ELR (cell line): ENCODE measurements at places on chromosomes 4 and X.

DNA sequence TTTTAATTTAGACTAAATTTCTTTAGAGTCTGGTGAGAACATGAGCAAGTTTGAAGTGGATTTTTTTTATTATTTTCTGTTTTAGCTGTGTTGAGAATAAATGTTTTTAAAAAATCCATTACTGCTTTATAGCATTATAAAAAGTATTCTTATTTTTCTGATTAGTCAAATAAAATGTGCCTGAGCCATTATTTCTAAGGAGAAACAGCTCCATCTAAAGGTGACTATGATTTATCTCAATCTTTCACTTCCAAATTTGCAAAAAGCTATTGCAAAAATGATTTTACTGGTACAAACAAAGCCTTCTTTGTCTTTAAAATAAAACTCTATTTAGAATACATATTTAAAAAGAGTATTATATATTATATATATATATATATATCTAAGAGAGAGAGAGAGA, 959.2 kb downstream of the FAM133A start:
- DNase-seq = no peak

- peak; percentile 86 for DNase-seq
Observed at GRCh38 chr4:168588916-168589531, 92.2 kb downstream of the PALLD start.

GRCh38 chr4:119281393-119281792, 40.5 kb downstream of the FABP2 start:
- DNase-seq = no peak

- peak; percentile 40 for DNase-seq
Observed at GRCh38 chrX:130296743-130297142, 28.0 kb upstream of the ZNF280C start.

- peak; percentile 64 for DNase-seq
Observed at GRCh38 chr4:43132010-43132582, 239.6 kb downstream of the GRXCR1 start.

GRCh38 chrX:102985192-102985591, 48.1 kb downstream of the RAB40AL start:
- DNase-seq = no peak

DNA sequence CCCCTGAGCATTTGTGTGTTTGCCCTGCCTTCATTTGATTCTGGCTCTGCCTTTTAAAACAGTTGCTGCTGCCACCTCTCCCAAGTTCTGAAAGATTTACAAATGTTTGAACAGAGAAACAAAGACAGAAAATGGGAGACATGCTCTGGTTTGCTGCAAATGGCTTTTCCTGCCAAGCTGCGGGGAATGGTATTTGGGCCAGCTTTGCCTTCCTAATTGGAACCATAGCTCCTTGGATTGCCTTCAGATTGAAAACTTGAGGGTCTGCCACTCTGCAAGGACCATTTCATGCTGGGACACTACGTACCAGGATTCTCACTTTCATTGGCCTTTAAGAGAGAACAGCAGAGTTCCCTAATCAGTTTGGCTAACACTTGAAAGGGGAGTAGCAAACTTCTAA, 74.9 kb downstream of the NHS start:
- no peak for DNase-seq
